Fibroblast of lung (primary cell): ENCODE measurements at places on chromosomes 3 and 15. TPM values are rescaled to one million over a fixed set of nuclear protein-coding genes. Genes with fewer than 3 reads are reported as not detected.

DNA sequence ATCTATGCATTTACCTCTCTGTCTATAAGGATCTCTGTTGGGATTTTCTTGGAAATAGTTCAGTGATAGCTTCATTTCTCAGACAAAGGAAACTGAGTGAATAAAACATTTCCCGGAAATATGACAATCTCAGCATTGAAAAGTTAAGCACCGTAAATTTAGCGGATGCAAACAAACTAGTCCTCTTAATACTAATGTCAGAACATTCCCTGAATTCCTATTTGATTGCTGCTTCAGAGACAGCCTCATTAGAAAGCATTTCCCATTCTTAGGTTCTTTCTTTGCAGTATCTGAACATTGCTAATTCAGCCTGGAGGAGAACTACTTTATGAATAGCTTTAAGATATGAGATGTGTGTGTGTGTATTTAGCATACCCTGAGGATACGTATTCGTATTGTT, 101.3 kb downstream of the NR2F2 start:
- no peaks in the 10 kb centered on the region for H3K27me3 ChIP-seq
- H3K27ac ChIP-seq = no peak overlapping the region
- no peak overlapping the region for H3K4me3 ChIP-seq
- DNase-seq = no peak

DNA sequence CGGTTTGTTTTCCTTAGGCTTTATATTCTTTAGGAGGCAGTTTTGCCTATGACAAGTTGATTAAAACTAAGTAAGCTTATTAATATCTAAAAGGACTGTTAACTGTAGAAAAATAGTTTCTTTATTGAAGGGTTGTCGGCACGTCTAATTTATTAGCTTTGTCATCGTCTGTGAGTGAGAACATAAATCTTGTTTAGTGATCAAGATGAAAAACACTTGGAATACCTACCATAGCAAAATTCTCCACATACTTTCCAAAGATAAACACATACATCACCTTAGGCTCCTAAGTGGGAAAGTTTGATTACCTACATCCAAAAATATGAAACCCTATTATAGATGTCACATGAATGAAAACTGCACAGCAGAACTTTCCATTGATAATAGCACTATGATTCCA, 139.1 kb upstream of the BNIP2 start:
- no peaks in the 10 kb centered on the region for H3K4me1 ChIP-seq
- no peaks in the 10 kb centered on the region for H3K36me3 ChIP-seq
- no peak overlapping the region for H3K27ac ChIP-seq
- H3K27me3 ChIP-seq = no peaks in the 10 kb centered on the region
- DNase-seq = no peak

DNA sequence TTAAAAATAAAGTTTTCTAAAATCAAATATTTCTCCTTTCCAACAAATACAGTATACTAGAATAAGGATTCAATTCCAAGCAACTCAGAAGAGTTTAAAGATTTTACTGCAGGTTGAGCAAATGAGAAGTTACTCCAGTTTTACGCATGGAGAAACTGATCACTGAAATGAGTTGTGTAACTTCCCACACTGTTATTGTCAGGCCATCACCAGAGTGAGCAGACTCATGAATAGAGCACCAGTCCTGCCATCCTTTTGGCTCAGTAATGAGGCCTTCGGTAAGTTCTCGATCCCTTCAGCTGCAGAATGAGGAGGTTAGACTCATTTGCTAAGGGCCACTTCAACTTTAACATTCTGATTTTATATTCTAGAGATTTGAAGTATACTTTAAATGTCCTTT, 48.1 kb downstream of the OSBPL10 start:
- H3K27me3 ChIP-seq = no peaks in the 10 kb centered on the region
- H3K27ac ChIP-seq = no peak overlapping the region
- H3K36me3 ChIP-seq = no peaks in the 10 kb centered on the region
- no peak for DNase-seq
- H3K4me1 ChIP-seq = no peaks in the 10 kb centered on the region

DNA sequence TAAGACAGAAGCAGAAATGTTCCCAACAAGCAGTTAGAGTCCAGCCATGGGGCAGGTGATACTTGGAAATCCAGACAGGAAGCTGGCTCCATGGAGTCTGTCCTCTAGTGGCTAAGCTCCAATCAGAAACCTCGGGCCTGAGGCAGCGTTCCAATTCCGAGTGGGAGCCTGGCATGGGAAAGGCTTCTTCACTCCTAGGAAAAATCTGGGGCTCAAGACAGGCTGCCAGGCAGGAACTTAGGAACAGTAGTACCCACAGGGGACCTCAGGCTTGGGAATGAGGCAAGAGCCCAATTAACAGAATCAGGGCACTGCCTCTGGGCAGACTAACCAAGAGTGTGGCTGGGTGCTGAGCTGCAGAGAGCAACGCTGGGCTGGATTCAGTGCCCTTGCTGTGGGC, 6.2 kb upstream of the ATP13A4 start:
- H3K4me1 ChIP-seq = no peaks in the 10 kb centered on the region
- no peaks in the 10 kb centered on the region for H3K27me3 ChIP-seq
- DNase-seq = no peak
- H3K36me3 ChIP-seq = no peaks in the 10 kb centered on the region
- H3K4me3 ChIP-seq = no peak overlapping the region

DNA sequence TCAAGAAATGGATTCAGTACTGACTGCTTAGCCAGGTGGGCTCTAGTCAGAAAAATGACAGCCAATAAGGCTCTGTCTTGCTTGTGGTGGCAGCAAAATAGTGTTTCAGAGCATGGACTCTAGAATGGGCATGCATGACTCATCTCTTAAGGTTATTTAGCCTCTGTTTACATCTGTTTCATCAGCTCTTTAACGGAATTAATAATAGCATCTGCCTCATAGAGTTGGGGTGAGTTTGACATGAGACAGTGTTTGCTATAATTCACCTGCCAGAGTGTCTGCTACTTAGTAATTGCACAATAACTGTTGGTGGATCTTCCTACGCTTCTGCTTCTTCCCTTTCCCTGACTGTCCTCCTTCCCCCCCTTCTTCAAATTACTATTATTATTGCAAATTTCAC, 350.4 kb upstream of the SEMA6D start:
- DNase-seq = no peak
- H3K36me3 ChIP-seq = no peaks in the 10 kb centered on the region
- H3K4me3 ChIP-seq = no peak overlapping the region

GRCh38 chr3:62361261-62361660, 12.1 kb downstream of the FEZF2 start:
- H3K4me1 ChIP-seq = no peaks in the 10 kb centered on the region
- no peaks in the 10 kb centered on the region for H3K36me3 ChIP-seq
- DNase-seq = no peak
- H3K4me3 ChIP-seq = no peak overlapping the region
- H3K27me3 ChIP-seq = peaks cover 10% of the 10 kb centered on the region
- H3K27ac ChIP-seq = no peak overlapping the region

SEMA7A gene
- 2.3 and 5.6 TPM in 2 replicates for total RNA-seq

- H3K36me3 ChIP-seq = no peaks in the 10 kb centered on the region
- H3K27me3 ChIP-seq = no peaks in the 10 kb centered on the region
- no peak overlapping the region for H3K27ac ChIP-seq
- no peak overlapping the region for H3K4me3 ChIP-seq
- no peak for DNase-seq
These were observed 62.1 kb upstream of the CRBN start for GRCh38 chr3:3241596-3241995.

- H3K27ac ChIP-seq = no peak overlapping the region
- no peaks in the 10 kb centered on the region for H3K36me3 ChIP-seq
- H3K4me1 ChIP-seq = no peaks in the 10 kb centered on the region
- H3K27me3 ChIP-seq = no peaks in the 10 kb centered on the region
- DNase-seq = no peak
These were observed 94.6 kb upstream of the LPP start for GRCh38 chr3:188059351-188059750.

DNA sequence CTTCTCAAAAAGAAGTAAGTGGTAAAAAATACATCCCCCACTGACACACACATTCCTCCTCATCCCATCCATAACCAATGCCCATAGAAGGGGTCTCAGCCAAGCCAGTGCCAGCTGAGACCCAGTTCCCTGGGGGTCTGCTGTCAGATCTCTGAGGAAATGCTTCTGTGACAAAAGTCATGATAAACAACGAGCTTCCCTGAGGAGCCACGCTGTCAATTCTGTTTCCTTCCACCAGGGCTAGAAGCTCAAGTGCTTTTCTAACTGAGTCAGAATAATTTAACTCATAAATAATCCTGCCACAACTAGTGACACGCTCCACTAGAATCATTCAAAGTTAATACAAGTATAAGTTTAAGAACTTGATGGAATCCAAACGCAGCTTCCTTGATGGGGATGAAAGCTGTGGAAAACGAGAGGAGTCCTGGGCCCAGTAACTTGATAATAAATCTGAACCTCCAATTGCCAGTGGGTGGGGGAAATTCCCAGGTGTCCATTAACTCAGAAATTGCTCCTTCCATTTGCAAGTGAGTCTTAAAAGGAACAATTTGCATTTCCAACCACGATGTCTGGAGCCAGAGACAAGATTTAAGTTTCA, 348.7 kb upstream of the LMCD1 start:
- no peaks in the 10 kb centered on the region for H3K4me1 ChIP-seq
- H3K36me3 ChIP-seq = no peaks in the 10 kb centered on the region
- no peak overlapping the region for H3K27ac ChIP-seq

SLC12A1 gene
- not detected in 2 replicates for total RNA-seq

GRCh38 chr3:192901435-192901834, 16.2 kb downstream of the MB21D2 start:
- H3K27ac ChIP-seq = peak overlapping the region; percentile 86
- no peaks in the 10 kb centered on the region for H3K27me3 ChIP-seq
- H3K4me1 ChIP-seq = peaks cover 13% of the 10 kb centered on the region

- no peaks in the 10 kb centered on the region for H3K4me1 ChIP-seq
- H3K36me3 ChIP-seq = no peaks in the 10 kb centered on the region
- no peak overlapping the region for H3K27ac ChIP-seq
These were observed 29.7 kb upstream of the POLG start for GRCh38 chr15:89364341-89364740.

STRC gene
- total RNA-seq = under 0.01 and 0.17 TPM in 2 replicates

DNA sequence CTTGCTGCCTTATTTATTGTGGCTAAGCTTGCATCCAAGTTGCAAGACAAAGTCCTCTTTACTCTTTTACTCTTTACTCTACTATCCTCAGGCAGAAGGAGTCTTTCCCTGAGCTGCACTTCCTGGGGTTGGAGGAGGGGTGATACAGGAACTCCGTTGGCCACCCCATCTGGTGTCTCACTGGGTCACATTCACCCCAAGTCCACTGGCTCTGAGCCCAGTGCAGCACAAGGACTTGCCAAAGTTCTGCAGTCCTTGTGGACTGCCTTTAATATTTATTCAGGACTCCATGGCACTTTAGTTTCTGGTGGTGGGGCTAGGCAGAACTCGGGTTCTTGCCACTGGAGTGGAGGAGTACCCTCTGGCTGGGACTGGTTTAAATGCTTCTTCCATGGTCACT, 165.4 kb upstream of the KCNH8 start:
- H3K36me3 ChIP-seq = no peaks in the 10 kb centered on the region
- H3K4me1 ChIP-seq = no peaks in the 10 kb centered on the region
- no peak for DNase-seq
- no peaks in the 10 kb centered on the region for H3K27me3 ChIP-seq
- H3K4me3 ChIP-seq = no peak overlapping the region
